Activated CD8-positive, alpha-beta memory T cell treated with anti-CD3 and anti-CD28 coated beads, Interleukin-2, amount 10 ng/mL, durations not matched to agents 7 days and 5 days (primary cell): ENCODE measurements at places on chromosomes 13 and 19. TPM values are rescaled to one million over a fixed set of nuclear protein-coding genes. Genes with fewer than 3 reads are reported as not detected.
A peak's percentile ranks its signal among the peaks of the same experiment; 100 is the strongest.

Gene PAN3
- 34.1 TPM for total RNA-seq

Gene FFAR3
- not detected for total RNA-seq

Gene NPHS1
- not detected for total RNA-seq

Gene SPRY2
- total RNA-seq, result 0.41 TPM

Gene ZNF223
- total RNA-seq, result 0.19 TPM

Gene CEACAM3
- not detected for total RNA-seq

DNA sequence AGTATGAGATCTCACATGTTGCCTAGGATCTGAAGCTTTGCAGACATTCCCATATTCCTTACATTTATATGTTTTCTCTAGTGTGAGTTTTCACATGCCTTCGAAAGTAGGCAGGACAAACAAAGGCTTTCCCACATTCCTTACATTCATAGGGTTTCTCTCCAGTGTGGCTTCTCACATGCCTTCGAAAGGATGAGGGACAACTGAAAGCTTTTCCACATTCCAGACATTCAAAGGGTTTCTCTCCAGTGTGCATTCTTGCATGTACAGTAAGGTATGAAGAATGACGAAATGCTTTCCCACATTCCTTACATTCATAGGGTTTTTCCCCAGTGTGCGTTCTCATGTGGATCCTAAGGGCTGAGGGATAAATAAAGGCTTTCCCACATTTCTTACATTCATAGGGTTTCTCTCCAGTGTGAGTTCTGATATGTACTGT is 14.2 kb downstream of the ZNF699 start:
- no peak overlapping the region for H3K27ac ChIP-seq
- H3K4me3 ChIP-seq, result no peak overlapping the region
- no peak for DNase-seq
- H3K4me1 ChIP-seq, result no peaks in the 10 kb centered on the region

DNA sequence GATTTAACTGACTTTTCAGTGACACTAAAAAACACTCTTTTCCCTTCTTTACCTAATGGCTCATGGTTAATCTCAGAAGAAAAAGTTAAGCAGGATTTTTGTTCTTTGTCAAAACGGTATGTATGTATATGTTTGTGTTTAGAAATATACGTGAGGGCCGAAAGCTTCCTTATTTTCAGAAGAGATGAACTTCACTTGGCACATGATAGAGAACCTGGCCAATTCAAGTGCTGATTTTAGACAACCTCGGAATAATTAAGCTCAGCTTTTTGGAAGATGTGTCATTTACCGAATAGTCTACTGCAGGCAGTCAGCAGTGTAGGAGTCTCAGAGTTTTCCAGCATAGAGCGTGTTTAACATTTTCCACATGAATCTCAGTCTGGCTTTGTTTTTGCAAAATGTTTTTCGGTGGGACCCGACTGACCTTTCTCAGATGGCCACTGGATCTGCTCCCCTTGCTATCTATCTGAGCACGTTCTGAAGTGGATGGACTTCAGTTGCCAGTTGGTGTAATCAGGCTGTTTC is 4.6 kb downstream of the RNASEH2B start:
- peak overlapping the region; percentile 85 for H3K27ac ChIP-seq
- peaks cover 63% of the 10 kb centered on the region for H3K4me1 ChIP-seq
- no peaks in the 10 kb centered on the region for H3K27me3 ChIP-seq
- DNase-seq, result no peak
- H3K4me3 ChIP-seq, result peak overlapping the region; percentile 15

DNA sequence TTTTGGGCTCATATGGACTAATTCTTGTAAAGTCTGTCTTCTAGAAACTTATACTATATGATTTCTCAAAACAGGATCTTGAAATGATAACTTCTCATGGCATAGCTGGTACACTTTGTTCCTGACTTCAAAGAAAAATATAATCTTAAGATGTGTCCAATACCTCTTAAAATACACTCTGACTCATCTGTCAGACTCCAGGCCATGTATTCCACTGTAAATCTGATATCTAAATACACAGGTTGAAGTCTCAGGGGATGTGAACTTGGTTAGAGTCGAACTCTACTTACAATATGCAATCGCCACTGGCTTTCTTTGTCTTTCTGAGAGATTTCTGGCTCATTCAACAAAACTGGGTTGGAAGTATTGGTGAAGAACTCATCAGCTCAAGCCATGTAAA is 99.8 kb downstream of the LACC1 start:
- DNase-seq, result no peak
- no peak overlapping the region for H3K4me3 ChIP-seq
- no peaks in the 10 kb centered on the region for H3K4me1 ChIP-seq

GRCh38 chr13:74761801-74762757 is 627.9 kb upstream of the KLF12 start:
- H3K36me3 ChIP-seq, result no peaks in the 10 kb centered on the region
- no peaks in the 10 kb centered on the region for H3K4me1 ChIP-seq
- H3K27me3 ChIP-seq, result no peaks in the 10 kb centered on the region
- H3K4me3 ChIP-seq, result no peak overlapping the region
- DNase-seq, result no peak

- H3K36me3 ChIP-seq, result peaks cover 11% of the 10 kb centered on the region
- no peak overlapping the region for H3K4me3 ChIP-seq
- H3K27me3 ChIP-seq, result no peaks in the 10 kb centered on the region
- H3K27ac ChIP-seq, result no peak overlapping the region
These were observed 8.3 kb downstream of the STXBP2 start for GRCh38 chr19:7645163-7645562.

GRCh38 chr19:41416194-41416674 is 10.9 kb downstream of the B3GNT8 start:
- no peak overlapping the region for H3K27ac ChIP-seq
- H3K36me3 ChIP-seq, result peaks cover 12% of the 10 kb centered on the region
- no peaks in the 10 kb centered on the region for H3K27me3 ChIP-seq
- no peak for DNase-seq

- no peaks in the 10 kb centered on the region for H3K4me1 ChIP-seq
- H3K36me3 ChIP-seq, result no peaks in the 10 kb centered on the region
- peaks cover 49% of the 10 kb centered on the region for H3K27me3 ChIP-seq
- H3K4me3 ChIP-seq, result no peak overlapping the region
- DNase-seq, result no peak
- H3K27ac ChIP-seq, result no peak overlapping the region
These were observed 40.1 kb downstream of the FAM216B start for GRCh38 chr13:42821437-42821836.

DNA sequence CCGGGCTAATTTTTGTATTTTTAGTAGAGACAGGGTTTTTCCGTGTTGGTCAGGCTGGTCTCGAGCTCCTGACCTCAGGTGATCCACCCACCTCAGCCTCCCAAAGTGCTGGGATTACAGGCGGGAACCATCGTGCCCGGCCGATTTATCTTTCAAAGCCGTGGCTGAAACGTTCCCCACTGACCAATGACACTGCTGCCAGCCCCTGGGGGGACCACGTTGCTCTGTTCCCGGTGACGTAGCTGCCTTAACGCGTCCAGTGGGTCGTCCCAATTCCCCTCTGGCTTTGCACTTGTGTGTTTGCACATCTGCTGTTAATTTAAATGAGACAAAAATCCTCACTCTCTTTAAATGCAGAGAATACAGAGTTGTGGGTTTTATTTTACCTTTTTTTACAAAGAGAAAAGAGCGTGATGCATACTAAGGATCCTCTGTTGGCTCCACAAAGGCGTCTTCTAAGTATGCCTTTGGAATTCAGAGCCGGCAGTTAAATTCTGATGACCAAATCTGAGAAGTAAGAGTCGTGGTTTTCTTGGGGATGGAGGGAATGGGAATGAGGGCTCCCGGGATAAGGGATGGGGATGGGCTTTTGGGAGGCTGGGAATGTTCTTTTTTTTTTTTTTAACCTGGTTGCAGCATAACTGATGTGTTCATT is 18.6 kb upstream of the LMTK3 start:
- H3K4me1 ChIP-seq, result no peaks in the 10 kb centered on the region
- no peak for DNase-seq
- peaks cover 7% of the 10 kb centered on the region for H3K27me3 ChIP-seq
- no peaks in the 10 kb centered on the region for H3K36me3 ChIP-seq
- H3K4me3 ChIP-seq, result no peak overlapping the region
- H3K27ac ChIP-seq, result no peak overlapping the region

GRCh38 chr19:45939792-45940514 is 25.4 kb upstream of the NANOS2 start:
- no peak overlapping the region for H3K27ac ChIP-seq
- peaks cover 16% of the 10 kb centered on the region for H3K4me1 ChIP-seq
- no peak overlapping the region for H3K4me3 ChIP-seq
- peaks cover 3% of the 10 kb centered on the region for H3K36me3 ChIP-seq

GRCh38 chr19:40466985-40467734 is at the start of gene SPTBN4:
SPTBN4 (plus strand) TSS chr19:40467001; CDS start chr19:40472622, 5,621 bp downstream.
- no peak for DNase-seq
- peaks cover 23% of the 10 kb centered on the region for H3K27me3 ChIP-seq
- H3K27ac ChIP-seq, result peak within 1 kb of the TSS; percentile 34
- H3K36me3 ChIP-seq, result no peaks in the 10 kb centered on the region

DNA sequence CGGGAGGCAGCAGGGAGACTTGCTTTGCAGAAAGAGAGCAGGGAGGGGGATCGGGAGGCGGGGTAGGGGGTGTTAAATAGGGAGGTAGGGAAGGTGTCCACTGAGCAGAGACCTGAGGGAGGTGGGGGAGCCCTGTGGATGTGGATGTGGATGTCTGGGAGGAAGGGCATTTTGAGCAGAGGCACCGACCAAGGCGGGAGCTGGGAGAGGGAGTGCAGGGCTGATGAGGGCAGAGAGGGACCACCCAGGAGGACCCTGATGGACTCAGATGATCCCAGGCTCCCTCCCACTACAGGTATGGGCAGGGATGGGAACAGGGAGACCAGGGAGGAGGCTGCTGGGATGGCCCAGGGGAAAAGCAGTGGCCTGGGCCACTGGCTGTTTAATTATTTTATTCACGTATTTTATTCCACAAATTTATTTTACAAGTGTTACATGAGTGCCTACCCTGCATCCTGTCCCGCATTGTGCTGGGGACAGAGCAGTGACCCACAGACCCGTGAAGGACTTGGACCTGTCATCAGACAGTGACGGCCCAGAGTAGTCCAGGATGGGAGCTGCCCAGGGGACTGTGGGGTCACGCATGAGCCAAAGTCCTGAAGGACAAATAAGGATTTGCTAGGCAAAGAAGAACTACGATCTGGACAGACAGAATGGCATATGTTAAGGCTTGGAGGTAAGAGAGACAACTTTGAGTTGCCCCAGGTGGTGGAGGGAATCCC is 5.3 kb downstream of the GRAMD1A start:
- DNase-seq, result no peak
- no peaks in the 10 kb centered on the region for H3K27me3 ChIP-seq
- H3K4me1 ChIP-seq, result peaks cover 45% of the 10 kb centered on the region
- no peak overlapping the region for H3K4me3 ChIP-seq

DNA sequence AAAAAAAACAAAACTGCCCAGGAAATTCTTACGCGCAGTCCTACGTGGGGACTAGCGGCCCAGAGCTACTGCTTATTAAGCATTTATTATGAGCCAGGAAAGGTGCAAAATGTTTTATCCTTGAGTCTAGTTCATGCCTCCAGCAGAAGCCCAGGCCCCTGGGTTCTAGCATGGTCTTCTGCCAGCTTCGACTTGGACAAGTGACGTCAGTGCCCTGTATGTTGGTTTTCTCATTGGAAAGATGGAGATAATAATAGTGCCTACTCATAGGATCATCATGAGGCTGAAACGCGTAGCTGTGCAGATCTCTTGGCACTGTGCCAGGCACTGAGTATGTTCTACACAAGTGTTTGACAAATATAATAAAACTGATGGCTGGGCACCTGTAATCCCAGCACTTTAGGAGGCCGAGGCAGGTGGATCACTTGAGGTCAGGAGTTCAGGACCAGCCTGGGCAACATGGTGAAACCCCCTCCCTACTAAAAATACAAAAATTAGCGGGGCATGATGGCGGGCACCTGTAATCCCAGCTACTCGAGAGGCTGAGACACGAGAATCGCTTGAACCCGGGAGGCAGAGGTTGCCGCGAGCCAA is 12.4 kb upstream of the SULT2B1 start:
- no peak overlapping the region for H3K4me3 ChIP-seq
- no peaks in the 10 kb centered on the region for H3K27me3 ChIP-seq
- H3K4me1 ChIP-seq, result no peaks in the 10 kb centered on the region
- no peak overlapping the region for H3K27ac ChIP-seq
- no peak for DNase-seq

- no peak overlapping the region for H3K4me3 ChIP-seq
- DNase-seq, result no peak
These were observed 25.8 kb downstream of the NALCN start for GRCh38 chr13:101390461-101390860.
